ENCODE measurements at places on chromosomes 16 and 17.

DNA sequence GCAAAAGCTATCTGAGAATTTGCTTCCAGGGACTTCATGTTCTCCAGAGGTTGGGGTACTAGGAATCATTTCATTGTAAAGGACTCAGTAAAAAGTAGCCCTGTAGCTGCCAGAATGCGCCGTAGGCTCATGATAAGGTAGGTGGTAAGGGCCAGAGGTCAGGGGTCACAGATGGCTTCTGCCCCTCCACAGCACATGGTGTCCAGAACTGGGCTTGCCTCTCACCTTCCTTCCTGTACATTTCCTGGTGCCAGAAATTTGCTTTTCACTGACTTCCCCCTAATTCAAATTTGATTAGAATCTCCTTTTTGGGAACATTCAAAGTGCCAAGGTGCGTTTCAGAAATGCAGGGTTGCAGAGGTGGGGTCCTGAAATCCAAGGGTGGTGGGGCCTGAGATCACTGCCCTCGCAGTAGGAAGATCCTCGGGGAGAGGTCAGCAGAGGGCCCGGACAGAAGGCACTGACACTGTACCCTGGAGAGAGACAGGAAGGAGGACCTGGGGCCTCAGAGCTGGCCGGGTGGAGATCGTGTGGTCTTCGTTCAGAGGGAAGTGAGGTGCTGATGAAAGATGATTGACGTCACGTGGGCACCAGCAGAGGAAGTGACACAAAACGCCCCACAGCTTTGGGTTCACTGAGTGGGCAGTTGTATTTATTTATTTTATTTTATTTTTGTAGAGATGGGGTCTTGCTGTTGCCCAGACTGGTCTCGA, 25.5 kb upstream of the METRNL start:
- no peak for DNase-seq

- peak; percentile 45 for DNase-seq
Measured at GRCh38 chr16:67173808-67174705, 3.7 kb downstream of the NOL3 start.

DNA sequence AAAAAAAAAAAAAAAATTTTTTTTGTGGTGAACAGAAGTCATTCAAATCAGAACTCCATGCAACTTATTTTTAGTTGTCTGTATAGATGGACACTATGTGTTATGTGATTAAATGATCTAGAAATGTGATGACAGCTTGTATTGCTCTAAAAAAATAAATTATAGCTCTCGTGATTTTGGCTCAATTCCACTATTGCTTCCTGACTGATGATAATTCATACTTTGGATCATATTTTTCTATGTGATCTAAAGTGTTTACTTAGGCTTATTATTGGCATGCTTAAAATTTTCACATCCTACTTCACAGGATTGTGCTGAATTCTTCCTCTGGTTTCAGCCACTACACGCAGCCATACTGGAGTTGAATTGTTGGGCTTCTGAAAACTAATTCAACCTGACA, 76.8 kb downstream of the RPGRIP1L start:
- DNase-seq, result no peak

DNA sequence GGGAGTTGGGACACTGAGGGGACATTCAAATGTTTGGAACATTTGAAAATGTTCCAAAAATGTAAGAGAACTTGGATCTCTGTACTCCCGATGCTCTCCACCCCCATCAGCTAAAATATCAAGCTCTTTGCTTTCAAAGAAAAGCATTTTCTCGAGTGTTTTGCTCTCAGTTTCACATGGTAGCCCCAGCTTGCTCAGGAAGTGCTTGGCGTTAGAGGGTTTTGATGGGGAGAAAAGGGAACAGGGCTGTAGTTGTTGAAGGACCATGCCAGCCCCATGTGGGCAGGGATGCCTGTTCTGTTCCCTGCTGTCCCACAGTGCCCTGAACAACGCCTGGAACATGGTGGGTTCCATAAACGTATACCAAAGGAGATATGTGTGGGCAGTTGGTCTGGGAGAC, 37.0 kb downstream of the RAI1 start:
- DNase-seq, result no peak

DNA sequence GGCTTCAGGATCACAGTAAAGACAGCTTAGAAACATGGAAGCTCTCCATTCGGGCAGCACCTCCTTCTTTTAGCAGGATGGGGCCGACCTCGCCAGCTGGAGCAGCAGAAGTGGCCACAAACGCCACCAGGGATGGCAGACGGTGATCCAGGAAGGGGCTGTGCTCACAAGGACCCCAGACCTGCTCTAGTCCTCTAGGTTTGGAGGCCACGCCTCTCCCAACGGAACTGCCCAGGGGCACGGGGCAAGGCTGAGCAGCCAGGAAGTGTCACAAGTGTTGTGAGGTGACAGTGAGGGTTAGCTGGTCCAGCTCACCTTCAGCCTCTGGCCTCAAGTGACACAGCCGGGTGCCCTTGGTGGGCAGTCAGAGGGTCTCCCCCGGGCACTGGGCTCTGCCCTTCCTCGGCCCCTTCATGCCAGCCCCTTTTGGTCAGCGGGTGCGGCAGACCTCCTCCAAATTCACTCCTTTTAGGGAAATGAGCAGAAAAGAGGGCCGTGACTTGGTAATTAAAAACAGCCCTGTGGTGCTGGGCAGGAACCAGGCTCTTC, 20.4 kb downstream of the CEP295NL start:
- DNase-seq, result no peak

- no peak for DNase-seq
Measured at GRCh38 chr16:10172848-10173655, 9.2 kb downstream of the GRIN2A start.

- DNase-seq, result no peak
Measured at GRCh38 chr16:63216696-63217423, 1180.6 kb upstream of the CDH8 start.

DNA sequence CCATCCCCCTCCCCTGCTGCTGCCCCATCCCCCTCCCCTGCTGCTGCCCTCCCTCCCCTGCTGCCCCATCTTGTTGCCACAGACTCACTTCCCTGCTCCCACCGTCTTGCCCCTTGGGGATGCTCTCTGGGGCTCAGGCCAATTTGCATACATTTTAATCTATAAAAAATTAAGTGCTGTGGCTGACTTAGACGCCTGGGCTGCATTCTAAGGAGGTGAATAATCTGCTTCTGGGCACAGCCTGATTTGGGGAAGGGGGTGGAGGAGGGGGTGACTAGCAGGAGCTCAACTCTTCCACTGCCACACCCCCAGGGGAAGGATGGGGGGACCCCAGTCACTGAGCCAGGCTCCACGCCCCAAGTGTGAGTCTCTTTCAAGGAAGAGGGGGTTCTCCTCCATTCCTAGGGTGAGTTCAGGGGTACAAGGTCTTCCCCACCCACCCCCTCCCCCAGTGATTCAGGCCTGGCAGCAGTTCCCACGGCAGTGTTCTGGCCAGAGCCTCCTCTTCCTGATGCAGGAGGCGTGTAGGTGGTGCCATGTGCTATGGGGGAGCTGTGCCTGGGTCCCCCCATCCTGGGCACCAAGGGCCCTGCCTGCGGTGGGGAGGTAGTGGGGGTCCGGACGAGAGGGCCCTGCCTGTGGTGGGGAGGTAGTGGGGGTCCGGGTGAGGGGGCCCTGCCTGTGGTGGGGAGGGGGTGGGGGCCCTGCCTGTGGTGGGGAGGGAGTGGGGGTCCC, 5.0 kb downstream of the DPH1 start:
- no peak for DNase-seq

- DNase-seq, result no peak
Measured at GRCh38 chr16:26643519-26643918, 423.2 kb upstream of the C16orf82 start.

DNA sequence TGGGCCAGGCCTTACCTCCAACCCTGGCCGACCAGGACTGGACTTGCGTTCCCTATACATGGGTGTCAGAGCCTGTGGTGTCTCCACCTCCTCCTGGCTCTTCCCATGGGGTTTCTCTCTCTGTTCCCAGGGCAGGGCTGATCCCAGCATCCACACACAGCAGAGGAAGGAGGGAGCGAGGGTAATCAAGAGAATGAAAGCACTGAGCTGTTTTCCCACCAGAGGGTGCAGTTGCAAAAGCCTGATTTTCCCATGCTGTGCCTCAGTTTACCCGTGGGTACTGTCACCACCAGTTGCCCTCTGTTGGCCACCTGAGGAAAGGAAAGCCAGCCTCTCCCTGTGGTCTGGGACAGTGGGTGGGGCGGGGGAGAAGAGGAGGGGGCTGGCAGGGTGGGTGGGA, 249.7 kb upstream of the GSE1 start:
- no peak for DNase-seq
